ENCODE measurements at places on chromosomes 5 and 9.
A peak's percentile ranks its signal among the peaks of the same experiment; 100 is the strongest.

- DNase-seq: no peak
Measured at GRCh38 chr9:133491656-133491925, 12.7 kb upstream of the SLC2A6 start.

- DNase-seq: no peak
Measured at GRCh38 chr9:110782701-110783100, 114.1 kb downstream of the MUSK start.

- DNase-seq: no peak
Measured at GRCh38 chr9:76395381-76395780, 1.2 kb upstream of the RFK start.

GRCh38 chr5:4640795-4641194 is 499.3 kb upstream of the ADAMTS16 start:
- DNase-seq: no peak

GRCh38 chr5:52878656-52879055 is 90.9 kb downstream of the ITGA1 start:
- no peak for DNase-seq

DNA sequence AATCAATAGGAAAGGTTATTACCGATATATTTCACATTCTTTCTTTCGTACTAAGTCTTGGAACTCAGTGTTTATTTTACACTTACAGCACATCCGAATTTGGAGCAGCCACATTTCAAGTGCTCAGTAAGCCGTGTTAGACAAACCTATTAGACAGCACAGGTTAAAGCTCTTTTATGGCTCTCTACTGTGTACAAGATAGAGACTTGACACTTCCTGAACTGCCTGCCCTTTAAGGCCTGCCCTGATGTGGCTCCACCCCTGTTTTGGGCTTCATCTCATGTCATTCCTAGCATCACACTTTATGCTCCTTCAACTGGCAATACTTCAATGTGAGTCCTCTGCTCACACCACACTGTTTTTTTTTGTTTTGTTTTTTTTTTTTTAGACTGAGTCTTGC is 23.5 kb upstream of the SUSD1 start:
- DNase-seq: peak; percentile 12

DNA sequence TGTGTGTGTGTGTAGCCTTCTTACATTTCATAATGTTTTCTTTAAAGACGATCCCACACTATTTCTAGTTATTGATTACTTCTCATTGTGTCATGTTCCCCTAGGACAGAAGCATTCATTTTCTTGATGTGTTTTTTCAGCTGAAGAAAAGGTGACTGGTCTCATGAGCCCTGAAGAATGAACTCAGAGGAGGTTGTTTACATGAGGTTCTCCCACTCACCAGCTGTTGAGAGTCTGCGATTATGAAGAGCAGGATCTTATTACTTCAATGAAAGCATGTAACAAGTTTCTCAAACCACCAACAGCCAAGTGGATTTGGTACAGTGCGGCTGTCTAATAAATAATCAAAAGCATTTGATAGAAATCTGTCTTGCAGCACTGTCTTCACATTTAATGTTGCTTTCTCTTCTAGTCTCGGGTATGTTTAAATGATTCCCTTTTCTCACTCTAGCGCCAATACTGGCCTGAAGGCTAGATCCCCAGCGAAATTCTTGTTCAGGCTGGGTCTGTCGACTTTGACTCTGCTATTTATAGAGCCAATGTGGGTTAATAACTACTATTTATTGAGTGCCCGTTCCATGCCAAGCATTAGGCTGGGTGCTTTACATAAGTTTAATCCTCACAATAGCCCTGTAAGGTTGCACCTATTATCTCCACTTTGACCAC is 9.6 kb upstream of the FSD1L start:
- DNase-seq: no peak

GRCh38 chr9:133906932-133907910 is 84.9 kb downstream of the VAV2 start:
- no peak for DNase-seq

GRCh38 chr9:70121818-70122436 is 78.3 kb downstream of the MAMDC2 start:
- DNase-seq: no peak

DNA sequence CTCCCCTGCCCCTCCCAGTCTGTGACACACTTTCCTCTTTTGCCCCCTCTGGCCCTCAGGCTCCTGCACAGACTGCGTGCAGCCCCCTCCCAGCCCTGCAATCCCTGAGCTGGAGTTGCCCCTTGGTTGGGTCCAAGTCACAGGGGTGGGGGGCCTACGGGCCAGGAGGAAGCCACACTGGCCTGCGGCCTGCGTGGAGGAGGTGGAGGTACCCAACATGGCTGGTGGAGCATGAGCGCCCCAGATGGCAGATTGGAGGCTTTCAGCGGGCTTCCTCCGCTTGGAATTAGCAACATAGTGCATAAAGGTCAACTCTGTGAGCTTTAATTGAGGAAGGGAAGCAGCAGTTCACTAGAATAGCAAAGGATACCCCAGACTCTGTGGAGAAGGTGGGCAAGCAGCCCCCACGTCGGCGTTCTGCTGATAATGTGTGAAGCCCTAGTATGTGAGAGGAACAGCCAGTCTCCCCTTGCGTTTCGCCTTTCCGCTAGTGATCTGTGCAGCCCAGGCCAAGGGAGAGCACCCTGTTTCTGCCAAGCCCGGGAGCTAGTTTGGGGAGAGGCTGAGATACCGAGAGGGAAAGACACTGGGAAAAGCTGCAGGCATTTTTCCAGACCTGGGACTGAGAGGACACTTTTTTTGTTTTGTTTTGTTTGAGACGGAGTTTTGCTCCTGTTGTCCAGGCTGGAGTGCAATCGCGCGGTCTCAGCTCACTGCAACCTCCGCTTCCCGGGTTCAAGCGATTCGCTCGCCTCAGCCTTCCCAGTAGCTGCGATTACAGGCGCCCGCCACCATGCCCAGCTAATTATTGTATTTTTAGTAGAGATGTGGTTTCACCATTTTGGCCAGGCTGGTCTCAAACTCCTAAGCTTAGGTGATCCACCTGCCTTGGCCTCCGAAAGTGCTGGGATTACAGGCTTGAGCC is 35.3 kb upstream of the MACIR start:
- no peak for DNase-seq

- no peak for DNase-seq
Measured at GRCh38 chr5:130992095-130992494, 173.0 kb downstream of the HINT1 start.
